ENCODE measurements at places on chromosomes 3 and 15. TPM values are rescaled to one million over a fixed set of nuclear protein-coding genes. Genes with fewer than 3 reads are reported as not detected.

DNA sequence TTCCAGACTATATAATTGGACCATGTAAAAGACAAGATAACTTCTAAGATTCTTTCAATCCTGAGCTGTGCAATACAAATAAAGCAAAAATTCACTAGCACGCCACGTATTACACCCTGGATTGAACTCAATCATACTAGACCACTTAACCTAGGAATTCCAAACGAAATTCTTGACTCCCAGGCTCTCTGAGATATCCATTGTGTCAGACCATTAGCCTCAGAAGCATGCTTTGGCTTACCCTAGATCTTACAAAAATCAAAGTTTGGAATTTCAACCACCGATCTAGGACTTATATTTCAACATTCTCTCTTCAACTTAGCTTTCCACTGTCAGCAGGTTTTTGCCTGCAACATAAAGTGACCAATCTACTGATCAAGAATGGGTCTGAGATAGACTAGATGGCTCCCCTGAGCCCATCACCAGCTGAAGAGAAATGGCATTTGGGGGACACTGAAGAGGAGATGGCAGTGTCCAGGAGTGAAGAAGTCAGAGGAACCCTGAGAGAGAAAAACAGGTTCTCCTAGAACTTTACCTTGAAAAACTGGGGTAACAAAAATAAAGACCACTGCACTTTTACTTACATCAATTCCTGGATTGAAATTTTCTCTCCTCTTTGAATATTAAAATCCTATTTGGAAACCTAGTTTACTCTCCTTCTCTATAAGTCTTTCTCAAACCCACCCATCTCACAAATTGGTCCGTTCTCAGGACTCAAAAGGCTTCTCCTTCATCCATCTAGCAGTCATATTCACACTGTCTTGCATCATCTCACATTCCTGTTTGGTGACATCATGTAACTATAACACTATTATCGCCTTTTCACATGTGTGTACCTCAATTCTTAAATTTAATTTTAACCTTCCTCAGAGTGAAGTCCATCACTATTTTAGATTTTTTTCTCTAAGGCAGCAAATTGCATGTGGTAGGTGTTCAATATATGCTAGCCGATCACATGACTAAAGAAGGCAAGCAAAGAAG lies 18.5 kb downstream of the CPNE4 start:
- DNase-seq: no peak

DNA sequence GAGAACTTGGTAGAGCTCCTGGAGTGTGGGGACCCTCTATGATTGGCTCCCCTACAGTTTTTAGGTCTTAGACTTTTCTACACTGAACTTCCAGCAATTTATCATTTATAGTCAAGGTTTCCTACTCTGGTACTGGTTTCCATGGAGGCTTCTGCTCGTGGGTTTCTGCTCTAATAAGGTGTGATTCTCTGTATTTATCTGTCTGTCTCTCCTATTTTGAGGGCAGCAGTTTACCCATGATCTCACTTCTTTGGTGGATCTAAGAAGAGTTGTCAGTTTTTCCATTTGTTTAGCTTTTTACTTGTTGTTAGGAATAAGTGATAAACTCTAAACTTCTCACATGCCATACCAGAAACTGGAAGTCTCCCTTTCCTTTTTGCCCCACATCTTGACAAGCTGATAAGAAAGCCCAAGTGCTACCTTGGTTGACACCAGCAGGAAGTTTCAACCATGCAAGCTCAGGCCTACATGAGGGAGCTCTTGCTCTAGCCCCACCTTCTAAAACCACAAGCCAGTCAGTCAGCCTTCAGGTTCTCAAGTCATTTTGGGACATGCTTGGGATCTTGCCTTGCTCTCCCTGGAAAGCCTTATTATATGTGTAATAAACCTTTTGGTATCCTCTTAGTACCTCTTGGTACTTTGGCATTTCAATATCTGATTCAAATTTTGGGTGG lies 10.0 kb downstream of the TIMMDC1 start:
- no peak for DNase-seq

CYP1A2 gene
- total RNA-seq: not detected

ST3GAL6 gene
- total RNA-seq: 1.6 TPM

ZFYVE19 gene
- 82.5 TPM for total RNA-seq

GRCh38 chr15:68045289-68046265 lies 8.5 kb upstream of the PIAS1 start:
- no peak for DNase-seq

DNA sequence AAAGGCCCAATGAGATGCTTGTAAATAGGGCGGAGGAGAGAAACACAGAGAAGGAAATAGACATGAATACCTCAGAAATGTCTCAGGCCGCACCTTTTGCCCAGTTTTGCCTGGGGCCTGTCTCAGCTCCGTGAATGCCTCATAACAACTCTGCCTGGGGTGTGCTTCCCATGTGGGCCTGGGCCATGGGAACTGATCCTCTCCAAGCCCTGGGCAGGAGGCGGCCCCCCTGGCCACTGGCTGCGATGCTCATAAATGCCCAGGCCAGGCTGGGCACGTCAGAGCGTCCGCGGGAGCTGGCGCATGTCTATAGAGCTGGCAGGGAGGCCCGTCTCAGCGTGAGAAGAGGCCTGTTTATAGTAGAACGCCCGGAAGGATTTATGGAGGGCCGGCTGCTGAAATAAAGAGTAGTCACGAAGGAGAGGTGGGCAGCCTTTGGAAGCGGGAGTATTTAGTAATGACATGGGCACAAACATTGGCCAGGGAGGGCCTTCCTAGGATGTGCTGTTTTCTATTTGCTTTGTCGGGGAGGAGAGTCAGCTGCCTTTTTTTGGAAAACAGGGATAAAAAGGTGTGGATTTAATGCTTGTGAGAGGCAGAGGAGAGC lies 85.9 kb upstream of the IGF1R start:
- no peak for DNase-seq

Measured in Peyer's patch (tissue), 4 donors.